ENCODE measurements at places on chromosomes 5 and 9. TPM values are rescaled to one million over a fixed set of nuclear protein-coding genes. Genes with fewer than 3 reads are reported as not detected.

- no peak for DNase-seq
Measured at GRCh38 chr9:131407717-131408195, 13.9 kb downstream of the PRRC2B start.

DNA sequence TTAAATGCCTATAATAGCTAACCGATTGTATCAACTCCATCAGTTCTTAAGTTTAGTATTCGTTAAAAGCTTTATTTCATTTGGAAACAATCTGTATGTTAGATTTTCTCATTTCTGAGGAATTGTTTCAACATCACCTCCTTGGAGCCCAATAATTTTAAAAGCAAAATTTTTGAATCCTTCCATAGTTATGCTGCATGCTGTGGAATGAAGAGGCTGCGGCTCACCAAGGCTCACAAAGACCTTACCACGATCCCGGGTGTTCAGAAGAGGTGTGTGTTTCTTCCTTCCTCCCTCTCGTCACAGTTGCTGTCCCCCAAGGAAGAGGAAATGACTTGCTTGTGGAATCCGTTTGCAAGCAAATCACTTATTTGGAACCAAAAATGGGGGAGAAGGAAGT is 143.8 kb downstream of the FGF1 start:
- no peak for DNase-seq

GRCh38 chr9:104856413-104856941 is 71.5 kb downstream of the ABCA1 start:
- DNase-seq, result no peak

- DNase-seq, result no peak
Measured at GRCh38 chr5:42397267-42397666, 26.0 kb upstream of the GHR start.

DNA sequence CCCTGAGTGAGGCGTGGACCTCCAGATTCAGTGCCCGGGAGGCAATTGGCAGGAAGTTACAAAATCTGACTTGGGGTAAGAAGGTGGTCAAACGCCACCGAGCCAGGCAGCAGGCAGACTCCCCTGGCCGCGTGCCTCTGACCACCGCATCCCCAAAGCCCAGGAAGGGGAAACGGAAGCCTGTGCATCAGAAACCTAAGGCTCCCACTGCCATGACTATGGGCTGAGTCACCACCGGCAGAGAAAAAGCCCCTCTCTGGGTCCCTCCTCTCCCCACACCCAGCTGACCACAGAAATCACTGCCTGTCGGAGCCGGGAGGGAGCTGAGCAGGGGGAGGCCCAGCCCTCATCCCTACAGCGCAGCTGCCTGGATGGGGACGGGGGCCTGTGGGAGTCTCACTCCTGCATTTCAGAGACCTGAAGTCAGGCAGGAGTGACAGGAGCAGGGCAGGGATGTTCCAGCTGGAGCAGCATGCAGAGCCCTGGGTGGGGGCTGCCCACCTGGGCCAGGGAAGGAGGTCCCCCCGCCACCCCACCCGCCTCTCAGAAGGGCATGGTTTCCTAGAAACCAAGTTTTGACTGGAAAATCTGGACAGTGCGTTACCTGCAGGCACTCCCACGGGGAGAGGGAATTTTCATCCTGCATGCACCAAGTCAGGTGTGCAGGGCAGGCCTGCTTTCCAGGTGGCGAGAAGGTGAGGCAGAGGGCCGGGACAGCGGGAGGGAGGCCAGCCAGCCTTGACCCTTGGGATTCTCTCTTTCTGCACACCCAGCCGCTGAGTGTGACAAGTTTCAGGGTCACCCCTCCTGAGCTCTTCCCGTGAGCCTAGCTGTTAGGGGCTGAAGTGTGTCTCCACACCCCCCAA is 68.2 kb downstream of the LRSAM1 start:
- no peak for DNase-seq

FAM78A gene
- 1.2 TPM for total RNA-seq
